ENCODE measurements at places on chromosomes 7 and 10.

DNA sequence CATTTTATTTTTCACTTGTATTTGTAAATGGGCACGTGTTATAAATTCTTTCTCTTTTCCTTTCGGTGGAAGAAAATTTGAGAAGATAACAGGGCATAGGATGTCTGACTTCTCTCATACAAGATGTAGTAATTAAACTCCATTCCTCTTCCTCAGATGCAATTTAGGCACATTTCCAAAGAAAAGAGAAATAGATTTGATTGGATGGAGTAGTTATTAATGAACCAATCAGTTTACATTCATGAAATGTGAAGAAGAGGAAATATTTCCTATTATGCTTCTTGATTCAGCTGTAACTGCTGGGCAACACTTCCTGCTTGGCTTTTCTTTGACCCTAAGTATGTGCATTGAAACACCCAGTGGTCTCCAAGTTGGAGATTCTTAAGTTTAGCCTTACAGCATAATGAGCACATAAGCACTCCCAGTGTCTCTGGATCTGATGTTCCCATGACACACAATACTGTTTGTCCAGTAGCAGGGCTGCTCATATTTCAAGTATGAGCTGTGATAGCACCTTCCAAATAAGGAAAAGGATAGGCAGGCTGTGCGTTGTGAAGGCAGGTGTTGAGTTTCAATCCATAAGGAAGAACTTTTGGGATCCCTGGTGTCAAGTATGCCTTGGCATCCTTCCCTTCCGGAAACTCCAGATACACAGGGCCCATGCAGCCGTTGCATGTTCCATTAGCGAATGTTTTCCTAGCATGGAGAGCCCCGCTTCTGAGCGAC lies 33.4 kb upstream of the COBL start:
- peak; percentile 99 for DNase-seq

DNA sequence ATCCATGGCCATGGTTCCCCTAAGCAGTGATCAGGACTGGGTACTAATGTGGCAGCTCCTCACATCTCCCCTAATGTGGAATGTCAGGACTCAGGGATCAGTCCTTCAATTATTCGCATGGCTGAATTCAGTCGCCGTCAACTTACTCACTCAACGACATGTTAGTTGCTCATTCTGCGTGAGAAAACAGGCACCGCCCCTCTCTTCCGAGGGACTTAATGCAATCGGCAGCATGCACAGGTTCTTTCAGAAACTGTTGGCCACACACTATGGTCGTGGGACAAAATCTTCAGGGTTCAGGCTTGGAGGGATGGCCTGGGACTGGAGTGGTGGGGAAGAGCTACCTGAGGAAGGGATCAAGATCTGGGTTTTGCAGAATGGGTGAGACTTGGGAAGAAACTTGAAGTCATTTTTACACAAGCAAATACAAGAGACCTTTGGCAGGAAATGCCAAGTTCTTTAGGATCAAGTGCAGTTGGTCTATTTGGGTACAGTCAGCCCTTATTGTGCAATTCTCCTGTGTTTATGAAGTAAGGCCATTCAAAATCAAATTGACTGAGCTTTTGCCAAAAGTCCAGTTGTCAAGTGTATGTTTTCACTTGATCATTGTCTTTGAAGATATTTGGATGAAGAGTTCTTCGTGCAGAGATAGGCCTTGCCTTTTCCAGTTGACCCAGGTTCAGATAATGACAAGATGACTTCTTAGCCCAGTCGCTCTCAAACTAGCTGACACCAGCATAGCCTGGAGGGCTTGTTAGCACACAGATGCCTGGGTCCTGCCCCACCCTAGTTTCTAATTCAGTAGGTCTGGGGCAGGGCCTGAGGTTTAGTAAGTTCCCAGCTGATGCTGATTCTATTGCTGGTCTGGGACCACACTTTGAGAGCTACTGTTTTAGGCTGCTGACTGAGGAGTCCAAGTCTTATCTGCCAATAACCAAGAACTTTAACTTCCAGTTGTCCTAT lies 48.5 kb downstream of the LRRC18 start:
- DNase-seq = no peak

- DNase-seq = no peak
Observed at GRCh38 chr7:103031781-103032180, 42.8 kb downstream of the FBXL13 start.

- DNase-seq = no peak
Observed at GRCh38 chr10:121684276-121684675, 86.0 kb upstream of the FGFR2 start.

DNA sequence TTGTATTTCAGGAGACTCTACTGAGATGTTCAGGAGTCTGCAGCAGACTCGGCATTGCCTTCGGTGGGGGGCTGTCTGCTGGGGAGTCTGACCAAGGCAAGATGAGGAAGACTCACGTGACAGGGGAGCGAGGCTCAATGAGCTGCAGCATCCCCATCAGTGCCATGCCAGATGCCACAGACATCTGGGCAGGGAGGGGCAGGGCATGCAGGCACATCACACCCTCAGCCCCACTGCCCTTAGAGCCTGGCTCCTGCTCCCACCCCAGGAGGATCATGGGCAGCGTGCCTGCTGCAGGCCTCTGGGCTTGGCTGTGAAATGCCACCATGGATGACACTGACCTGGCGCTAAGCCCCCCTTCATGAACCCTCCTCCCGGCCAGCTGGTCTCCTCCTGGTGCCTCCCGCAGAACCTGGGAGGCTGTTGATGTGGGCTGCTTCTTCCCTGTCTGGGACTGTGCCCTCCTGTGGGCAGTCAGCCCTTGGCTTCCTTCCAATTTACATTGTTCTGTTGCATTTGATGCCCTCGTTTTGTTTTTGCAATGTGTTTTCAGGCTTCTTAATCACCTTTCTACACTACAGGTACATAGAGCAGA lies 235.0 kb downstream of the PAXIP1 start:
- DNase-seq = no peak

- DNase-seq = no peak
Observed at GRCh38 chr7:12731214-12731656, 43.8 kb downstream of the ARL4A start.

GRCh38 chr7:34247468-34247867 lies 342.1 kb downstream of the BMPER start:
- DNase-seq = no peak

DNA sequence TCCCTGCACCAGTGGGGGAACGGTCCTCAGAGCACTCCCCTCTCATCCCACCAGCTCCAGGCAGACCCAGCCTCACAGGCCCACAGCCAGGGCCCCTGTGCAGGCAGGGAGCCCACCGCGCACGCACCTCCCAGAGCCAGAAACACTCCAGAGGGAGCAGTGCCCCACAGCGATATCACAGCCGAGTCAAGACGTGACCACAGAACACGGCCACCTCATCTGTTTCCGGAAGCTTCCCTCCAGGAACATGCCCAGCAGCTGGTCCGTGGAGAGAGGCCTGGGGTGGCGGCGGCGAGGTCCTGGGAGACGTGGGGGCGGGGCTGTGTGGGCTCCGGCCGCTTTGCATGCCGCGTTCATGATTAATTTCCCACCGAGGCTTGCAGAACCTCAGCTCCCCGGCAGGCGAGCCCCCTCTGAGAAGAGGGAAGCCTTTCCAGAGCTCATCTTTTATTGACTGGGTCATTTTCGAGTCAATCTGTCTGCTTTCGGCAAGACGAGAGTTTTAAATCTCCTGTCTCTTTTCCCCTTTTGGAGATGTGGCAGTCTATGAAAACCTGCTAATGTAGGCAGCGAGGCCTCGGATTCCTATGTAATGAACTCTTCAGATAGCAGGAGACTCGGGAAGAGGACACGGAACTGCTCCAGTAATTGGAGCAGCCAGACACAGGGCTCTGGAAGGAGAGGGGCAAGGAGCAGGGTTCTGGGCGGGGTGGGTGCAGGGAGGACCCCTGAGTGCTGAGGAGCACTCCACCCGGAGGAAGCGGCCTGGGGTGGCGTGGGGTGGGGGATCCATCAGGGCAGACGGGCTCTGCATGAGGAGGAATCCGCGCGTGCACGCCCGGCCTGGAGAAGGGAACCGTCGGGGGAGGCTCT lies 242.8 kb downstream of the ELFN1 start:
- DNase-seq = no peak

- no peak for DNase-seq
Observed at GRCh38 chr7:104388222-104388621, 59.8 kb downstream of the LHFPL3 start.

- no peak for DNase-seq
Observed at GRCh38 chr7:37071124-37071523, 346.8 kb upstream of the AOAH start.

DNA sequence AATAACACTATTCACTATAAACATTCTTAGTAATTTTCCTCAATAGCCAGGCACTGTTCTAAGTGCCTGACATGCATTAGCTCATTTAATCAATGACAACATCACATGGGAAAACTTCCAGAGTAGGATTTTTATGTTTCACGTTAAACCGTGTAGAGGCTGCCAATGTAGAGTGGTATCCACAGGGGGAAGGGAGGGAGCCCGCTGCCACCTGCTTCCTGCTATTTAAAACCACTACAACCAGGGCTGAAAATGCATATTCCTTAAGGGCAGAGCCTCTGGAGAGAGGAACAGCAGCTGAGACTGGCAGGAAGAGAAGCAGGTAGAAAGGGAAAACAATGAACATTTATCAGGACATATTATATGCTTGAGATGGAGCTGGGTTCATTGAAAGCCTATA lies 684.3 kb upstream of the AUTS2 start:
- DNase-seq = no peak

- no peak for DNase-seq
Observed at GRCh38 chr7:65438598-65438997, 64.9 kb downstream of the ZNF92 start.

- DNase-seq = no peak
Observed at GRCh38 chr7:66415659-66416265, 210.6 kb downstream of the TPST1 start.

GRCh38 chr10:15571575-15571974 lies 148.1 kb downstream of the ITGA8 start:
- peak; percentile 7 for DNase-seq

DNA sequence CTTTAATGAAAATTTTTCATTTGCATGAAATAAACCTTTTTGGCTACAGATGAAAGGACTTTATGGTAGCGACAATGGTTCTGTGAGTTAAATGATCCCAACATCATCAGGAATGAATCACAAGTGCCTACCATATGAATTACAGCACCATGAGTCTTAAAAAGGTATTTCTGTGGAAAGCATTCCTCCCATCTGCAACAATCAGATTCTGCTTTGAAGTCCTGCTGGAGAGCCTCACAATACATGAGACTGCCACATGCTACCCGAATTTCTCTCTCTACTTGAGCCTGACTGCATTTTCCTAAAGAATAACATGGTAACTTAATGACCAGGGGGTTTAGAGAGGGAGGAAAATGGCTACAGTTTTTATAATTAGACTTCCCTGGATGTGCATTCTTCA lies 190.3 kb downstream of the TWIST1 start:
- no peak for DNase-seq

DNA sequence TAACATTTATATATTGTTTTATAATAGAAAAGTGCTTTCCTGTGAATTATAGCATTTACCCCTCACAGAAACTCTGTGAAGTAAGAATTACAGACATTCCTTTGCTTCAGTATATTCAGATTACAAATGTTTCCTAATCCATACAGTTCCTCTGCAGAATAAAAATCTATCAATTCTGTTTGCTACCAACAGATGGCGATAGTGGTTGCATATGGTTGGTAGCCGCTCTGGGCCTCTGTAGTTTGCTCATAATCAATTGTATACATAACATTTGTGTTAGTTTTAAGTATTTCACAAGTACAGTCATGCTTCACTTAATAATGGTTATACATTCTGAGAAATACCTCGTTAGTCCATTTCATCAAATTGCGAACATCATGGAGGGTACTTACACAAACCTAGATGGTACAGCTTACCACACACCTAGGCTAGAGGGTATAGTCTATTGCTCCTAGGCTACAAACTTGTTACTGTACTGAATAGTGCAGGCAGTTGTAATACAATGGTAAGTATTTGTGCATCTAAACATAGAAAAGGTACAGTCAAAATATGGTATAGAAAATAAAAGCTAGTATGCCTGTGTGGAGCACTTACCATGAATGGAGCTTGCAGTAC lies 94.4 kb upstream of the STEAP4 start:
- DNase-seq = no peak

DNA sequence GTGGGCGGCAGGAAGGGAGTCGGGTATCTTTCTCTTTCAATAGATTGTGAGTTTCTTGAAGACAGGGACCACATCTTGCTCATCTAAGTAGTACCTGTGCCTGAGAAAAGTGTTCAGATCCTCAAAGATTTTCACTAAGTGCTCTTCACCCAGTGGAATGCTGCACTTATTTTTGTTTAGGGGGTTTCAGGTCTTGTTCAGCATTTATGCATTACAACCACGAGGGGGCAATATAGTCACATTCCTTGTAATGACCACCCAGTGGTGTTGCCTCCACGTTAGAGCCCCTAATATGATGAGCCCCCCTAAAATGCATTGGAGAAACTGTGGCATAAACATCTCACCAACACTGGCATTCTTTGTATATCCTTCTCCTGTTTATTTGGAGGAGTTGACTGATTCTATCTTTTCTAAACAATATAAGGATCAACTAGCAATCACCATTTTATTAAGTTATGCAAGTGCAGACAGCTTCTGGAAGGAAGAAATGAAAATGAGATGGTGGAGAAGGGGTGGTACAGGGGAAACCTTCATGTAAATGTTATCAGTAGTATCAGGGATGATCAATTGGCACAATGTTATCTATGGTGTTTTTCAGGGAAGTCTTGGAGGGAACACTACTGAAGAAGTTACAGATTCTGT lies 3.1 kb upstream of the PAPSS2 start:
- DNase-seq = no peak

GRCh38 chr7:103094102-103094501 lies 19.2 kb downstream of the ARMC10 start:
- DNase-seq = no peak

GRCh38 chr10:75137533-75138438 lies 26.3 kb downstream of the SAMD8 start:
- DNase-seq = no peak

DNA sequence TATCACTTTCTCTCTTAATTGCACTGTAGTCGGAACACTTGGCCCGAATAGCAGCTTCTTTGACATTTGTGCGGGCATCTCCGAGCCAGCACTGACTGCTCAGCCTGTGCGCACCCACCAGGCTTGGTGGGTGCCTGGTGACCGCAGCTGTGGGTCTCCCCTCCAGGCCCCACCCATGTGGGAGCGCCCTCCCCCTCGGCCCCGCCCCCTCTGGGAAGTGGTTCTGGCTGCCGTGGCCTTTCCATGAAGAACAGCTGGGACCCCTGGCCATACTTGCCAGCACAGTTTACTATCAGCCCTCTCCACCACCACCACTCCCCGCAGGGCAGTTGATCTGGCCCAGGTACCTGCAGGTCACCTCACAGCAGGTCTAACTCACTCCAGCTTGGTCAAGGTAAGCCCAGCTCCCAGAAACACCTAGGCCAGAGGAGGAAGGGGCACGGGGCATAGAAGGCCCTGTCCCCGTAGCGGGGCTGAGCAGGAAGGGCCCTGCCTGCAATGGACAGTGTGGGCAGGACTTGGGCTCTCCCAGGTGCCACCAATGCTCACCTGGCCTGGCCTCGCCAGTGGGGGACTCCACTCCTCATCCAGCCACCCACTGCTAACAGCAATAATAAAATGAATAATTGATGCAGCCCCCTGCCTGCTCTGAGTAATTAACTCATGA lies 5.8 kb downstream of the RASGEF1A start:
- DNase-seq = no peak
